ENCODE measurements at places on chromosomes 4 and X. TPM values are rescaled to one million over a fixed set of nuclear protein-coding genes. Genes with fewer than 3 reads are reported as not detected.

Gene PTCHD1
- total RNA-seq = not detected

Gene GLRA3
- not detected for total RNA-seq

Gene FAT4
- total RNA-seq = not detected

Gene SSX3
- not detected for total RNA-seq

Gene KLF8
- total RNA-seq = 1.6 TPM

DNA sequence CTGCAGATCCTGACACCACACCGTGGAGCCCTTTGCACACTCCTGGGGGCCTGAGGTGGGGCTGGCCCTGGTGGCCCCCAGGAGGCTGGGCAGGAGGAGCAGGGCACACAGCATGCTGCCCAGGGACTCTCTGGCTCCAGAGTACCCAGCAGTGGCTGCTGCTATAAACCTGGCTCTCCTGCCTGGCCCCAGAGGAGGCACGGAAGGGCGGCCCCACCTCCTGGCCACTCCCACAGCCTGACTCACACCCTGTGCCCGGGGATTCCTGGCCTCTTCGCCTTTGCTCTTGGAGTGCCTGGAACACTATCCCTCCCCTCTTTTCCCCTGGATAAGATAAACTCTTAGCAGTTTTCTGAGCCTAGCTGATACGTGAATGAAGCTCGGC is at the start of gene PSAPL1:
Gene PSAPL1, minus strand, starts transcription at position 165 of the 385 bp plus-strand sequence. Its CDS starts 51 bp downstream, at position 114.
- H3K36me3 ChIP-seq = no peaks in the 10 kb centered on the region
- H3K4me1 ChIP-seq = no peaks in the 10 kb centered on the region
- H3K4me3 ChIP-seq = no peak within 1 kb of the TSS
- DNase-seq = no peak
- H3K27ac ChIP-seq = no peak within 1 kb of the TSS

GRCh38 chr4:178063568-178063967 is 621.3 kb upstream of the AGA start:
- H3K27ac ChIP-seq = no peak overlapping the region
- no peak for DNase-seq
- no peaks in the 10 kb centered on the region for H3K36me3 ChIP-seq
- H3K4me3 ChIP-seq = no peak overlapping the region
- H3K27me3 ChIP-seq = no peaks in the 10 kb centered on the region

DNA sequence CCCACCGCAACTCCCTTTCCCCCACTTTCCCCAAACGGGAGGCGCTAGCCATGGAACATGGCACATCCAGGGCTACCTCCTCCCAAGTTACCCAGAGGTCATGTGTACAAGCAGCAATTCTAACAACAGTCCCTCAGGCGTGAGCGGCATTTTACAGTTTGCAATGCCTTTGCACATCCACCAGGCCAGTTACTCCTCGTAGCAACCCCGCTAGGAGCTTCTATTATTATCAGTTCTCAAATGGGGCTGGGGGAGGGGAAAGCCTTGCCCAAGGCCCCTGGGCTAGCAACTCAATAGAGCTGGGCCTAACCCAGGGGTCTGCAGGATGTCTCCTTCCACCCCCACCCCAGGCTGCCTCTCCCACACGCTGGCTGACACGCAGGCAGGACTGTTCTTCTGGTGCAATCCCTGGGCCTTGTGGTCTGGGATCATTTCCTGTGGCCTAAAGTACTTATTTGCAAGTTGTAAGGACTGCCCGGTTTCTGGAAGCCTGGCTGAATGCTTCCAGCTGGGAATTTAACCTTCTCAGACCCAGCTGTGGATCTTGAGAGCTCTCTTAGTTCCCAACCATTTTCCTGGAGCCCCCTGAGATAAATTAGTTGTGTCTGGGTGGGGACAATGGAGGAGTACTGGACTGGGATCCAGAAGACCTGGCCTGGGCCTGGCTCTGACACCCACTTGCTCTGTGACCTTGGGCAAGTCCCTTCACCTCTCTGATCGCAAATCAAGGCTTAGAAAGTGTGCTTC is 27.7 kb downstream of the PJA1 start:
- no peaks in the 10 kb centered on the region for H3K36me3 ChIP-seq
- no peak overlapping the region for H3K4me3 ChIP-seq
- no peak for DNase-seq

GRCh38 chr4:102868153-102868780 is 525 bp upstream of the CISD2 start:
- no peaks in the 10 kb centered on the region for H3K27me3 ChIP-seq
- peaks cover 50% of the 10 kb centered on the region for H3K4me1 ChIP-seq
- H3K4me3 ChIP-seq = peak overlapping the region; percentile 98
- peak overlapping the region; percentile 100 for H3K27ac ChIP-seq
- peaks cover 56% of the 10 kb centered on the region for H3K36me3 ChIP-seq

DNA sequence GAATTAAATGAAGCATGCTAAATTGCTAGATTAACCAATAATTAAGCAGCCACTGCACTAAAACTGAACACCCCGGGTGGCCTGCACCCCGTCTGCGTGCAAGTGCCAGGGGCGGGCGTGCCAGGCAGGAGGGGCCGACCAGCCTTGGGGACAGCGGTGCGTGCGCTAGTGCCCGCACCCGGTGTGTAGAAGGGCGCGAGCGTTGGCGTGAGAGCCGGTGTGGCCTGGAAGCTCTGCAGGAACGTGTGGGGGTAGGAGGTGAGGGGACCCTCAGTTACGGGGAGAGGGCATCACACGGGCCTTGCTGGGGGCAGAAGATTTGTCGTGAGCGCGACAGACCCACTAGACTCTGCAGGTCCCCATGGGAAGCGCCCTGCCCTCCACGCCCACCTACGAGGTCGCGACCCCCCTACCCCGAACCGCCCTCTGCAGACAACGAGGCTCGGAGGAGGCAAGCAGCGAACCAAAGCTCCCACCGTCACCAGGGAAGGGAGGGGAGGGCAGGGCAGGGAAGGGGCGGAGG is 105.8 kb downstream of the FAM53A start:
- no peaks in the 10 kb centered on the region for H3K4me1 ChIP-seq
- no peaks in the 10 kb centered on the region for H3K27me3 ChIP-seq
- no peaks in the 10 kb centered on the region for H3K36me3 ChIP-seq
- no peak overlapping the region for H3K27ac ChIP-seq
- no peak for DNase-seq

- no peak overlapping the region for H3K4me3 ChIP-seq
- no peak for DNase-seq
- H3K4me1 ChIP-seq = no peaks in the 10 kb centered on the region
Observed at GRCh38 chr4:70008771-70009170, 13.0 kb downstream of the STATH start.

DNA sequence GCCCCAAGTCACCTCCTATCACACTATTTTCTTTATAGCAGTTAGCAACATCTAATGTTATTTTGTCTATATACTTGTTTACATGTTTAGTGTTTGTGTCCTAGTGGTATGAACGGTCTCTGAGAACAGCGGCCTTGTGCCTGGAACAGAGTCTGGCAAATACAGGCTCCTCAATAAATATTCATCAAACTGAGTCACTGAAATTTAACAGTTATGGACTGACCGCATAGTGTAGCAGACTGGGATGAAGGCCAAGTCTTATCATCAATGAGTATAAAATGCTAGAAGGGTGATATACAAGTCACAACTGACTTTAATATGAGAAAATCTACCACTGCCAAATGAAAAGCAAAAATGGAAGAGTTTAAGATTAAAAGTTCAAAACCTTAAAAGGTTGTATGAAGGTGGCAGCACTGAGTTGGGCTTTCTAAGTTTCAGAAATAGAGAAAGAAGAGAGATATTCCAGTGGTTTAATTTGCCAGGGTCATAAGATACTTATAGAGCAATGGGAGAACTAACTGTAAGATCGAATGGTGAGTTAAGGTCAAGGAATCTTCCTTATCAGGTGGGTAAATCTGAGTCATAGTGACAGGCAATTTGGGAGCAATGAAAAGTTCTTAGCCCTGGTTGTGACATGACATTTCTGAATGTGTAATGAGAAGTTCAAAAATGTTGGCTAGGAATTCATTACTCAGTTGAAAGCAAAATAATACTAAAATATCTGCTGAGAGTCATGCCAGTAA is 34.9 kb downstream of the ELOVL6 start:
- H3K27me3 ChIP-seq = no peaks in the 10 kb centered on the region
- H3K27ac ChIP-seq = peak overlapping the region; percentile 3
- H3K4me1 ChIP-seq = peaks cover 22% of the 10 kb centered on the region
- peaks cover 14% of the 10 kb centered on the region for H3K36me3 ChIP-seq
- H3K4me3 ChIP-seq = no peak overlapping the region

DNA sequence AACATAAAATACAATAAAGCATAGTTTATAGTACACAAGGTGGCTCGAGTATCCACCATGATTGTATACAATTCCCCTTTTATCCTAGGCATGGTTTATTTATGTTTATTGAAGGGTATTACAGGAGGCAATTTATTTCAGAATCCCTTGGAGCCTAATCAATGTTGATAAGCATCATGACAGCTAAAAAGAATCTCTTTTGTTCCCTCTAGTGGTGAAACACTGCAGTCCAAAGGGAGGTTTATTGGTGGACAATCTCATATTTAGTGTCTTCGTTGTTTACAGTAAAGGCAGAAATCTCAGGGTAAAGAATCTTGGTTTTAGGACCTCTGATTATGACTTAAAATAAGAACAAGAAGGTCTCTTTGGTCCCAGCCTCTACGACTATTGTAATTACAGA is 1712.5 kb downstream of the C4orf33 start:
- H3K36me3 ChIP-seq = no peaks in the 10 kb centered on the region
- DNase-seq = no peak

DNA sequence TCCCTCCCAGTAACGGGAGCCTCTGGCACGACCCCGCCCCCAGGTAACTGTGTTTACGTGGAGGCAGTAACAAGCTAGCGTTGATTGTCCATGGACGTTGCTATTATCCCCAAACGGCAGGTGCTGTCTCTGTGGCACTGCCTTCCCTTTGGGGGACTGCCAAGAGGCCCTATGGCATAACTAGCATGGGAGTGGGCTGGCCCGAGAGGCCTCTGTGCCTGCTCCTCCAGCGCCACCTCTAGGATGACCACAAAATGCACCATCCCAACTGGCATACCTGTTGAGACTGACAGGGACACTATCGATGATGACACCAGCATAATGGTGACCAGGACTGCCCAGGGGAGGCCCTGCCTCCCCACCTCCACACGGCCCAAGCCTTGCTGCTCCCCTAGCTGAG is 1.5 kb downstream of the SRPK3 start:
- H3K4me1 ChIP-seq = no peaks in the 10 kb centered on the region
- no peaks in the 10 kb centered on the region for H3K36me3 ChIP-seq
- H3K4me3 ChIP-seq = no peak overlapping the region
- H3K27me3 ChIP-seq = no peaks in the 10 kb centered on the region
- DNase-seq = no peak

DNA sequence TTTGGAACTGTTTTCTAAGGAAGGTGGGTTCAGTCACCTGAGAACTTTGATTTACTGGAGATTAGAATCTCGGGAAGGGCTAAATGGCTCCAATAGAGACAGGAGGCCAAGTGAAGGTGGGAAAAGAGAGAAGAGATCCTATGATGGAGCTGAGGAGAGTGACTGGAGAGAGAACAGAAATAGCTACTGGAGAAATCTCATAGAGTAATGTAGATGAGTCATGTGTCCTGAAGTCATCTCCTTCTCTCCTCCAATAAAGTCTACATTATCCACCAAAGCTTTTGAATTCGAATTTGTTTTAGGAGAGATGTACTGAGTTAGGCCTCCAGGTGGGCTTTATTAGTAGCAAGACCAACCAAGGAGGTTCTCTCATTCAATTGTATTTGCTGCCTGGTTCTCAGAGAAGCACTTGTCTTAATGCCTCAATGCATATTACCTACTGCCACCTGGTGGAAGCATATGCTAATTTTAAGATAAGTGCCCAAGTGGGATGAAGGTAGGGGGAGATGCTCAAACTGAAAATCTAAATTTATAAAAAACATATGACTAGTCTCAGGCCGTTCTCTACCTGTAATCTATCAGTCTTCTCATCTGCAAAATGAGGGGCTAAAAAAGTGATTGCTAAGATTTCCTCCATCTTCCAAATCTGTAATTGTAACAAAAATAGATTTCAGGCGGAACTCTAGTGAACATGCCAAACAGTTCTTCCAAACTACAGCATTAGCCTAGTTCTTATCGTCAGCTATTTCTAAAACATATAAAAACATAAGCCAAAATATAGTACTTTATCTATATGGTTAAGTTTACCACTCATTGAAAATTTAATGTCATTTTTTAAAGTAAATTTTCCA is 24.4 kb downstream of the TXK start:
- no peaks in the 10 kb centered on the region for H3K27me3 ChIP-seq
- peaks cover 65% of the 10 kb centered on the region for H3K4me1 ChIP-seq

- no peak overlapping the region for H3K27ac ChIP-seq
- no peak overlapping the region for H3K4me3 ChIP-seq
- DNase-seq = no peak
Observed at GRCh38 chr4:166315721-166316467, 442.9 kb downstream of the TLL1 start.

GRCh38 chrX:69319376-69319775 is 154.1 kb upstream of the PJA1 start:
- H3K27ac ChIP-seq = no peak overlapping the region
- H3K4me1 ChIP-seq = no peaks in the 10 kb centered on the region
- DNase-seq = no peak
- H3K27me3 ChIP-seq = no peaks in the 10 kb centered on the region
- H3K36me3 ChIP-seq = no peaks in the 10 kb centered on the region
- no peak overlapping the region for H3K4me3 ChIP-seq

Measured in activated naive CD8-positive, alpha-beta T cell treated with anti-CD3 and anti-CD28 coated beads for 36 hours (primary cell).